ENCODE measurements at places on chromosomes 16 and 17.

GRCh38 chr17:2171702-2172076 lies 116.8 kb downstream of the HIC1 start:
- DNase-seq, result no peak

- DNase-seq, result peak; percentile 1
These were observed 23.4 kb downstream of the ACSM1 start for GRCh38 chr16:20673882-20674683.

GRCh38 chr16:63980763-63981162 lies 1141.1 kb downstream of the CDH11 start:
- no peak for DNase-seq

GRCh38 chr16:12090151-12090530 lies 113.6 kb downstream of the SNX29 start:
- no peak for DNase-seq

DNA sequence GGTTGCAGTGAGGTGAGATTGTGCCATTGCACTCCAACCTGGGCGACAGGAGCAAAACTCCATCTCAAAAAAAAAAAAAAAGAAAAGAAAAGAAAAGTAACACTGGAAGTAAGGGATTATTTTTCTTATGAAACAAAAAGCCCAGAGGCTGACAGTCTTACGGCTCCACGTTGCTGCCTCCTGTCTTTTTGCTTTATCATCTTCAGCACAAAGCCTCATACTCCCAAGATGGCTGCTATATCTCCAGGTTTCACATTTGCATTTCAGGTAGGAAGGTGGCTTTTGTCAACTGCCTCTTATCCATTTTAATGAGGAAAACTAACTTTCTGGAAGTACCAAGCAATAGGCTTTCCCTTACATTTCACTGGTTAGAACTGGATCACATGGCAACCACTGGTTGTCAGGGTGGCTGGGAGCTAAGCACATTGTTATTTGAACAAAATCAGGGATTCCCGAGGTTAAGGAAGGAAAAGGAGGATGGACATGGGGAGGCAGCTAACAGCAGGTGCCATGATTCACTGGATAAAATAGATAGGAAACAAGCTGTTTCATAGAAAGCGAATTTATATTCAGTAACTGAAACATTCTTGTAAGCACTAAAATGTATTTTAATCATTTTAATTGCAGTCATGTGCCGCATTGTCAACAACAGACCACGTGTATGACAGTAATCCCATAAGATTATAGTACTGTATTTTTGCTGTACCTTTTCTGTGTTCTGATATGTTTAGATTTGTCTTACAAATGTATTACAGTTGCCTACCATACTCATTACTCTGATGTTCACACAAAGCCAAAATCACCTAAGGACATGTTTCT lies 58.6 kb downstream of the KSR1 start:
- DNase-seq, result no peak

DNA sequence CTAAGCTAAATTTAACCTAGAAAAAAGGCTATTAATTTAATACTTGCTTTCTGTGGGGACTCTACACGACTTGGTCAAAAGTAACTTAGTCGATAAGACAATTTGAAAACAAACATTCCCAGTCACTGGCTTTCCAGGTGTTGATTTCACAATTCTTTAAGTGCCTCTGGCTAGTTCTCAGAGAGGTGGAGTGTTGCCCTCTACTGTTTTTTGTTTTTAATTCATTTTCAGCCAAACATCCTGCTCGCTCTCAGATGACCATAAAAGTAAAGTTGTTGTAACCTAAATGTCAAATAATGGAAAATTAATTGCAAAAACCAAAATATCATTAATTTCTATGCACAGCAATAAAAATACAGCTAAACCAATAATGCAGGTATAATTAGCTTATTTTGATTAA lies 107.1 kb downstream of the MYO1D start:
- no peak for DNase-seq

- DNase-seq, result no peak
These were observed 580 bp downstream of the RANGRF start for GRCh38 chr17:8289103-8289397.

GRCh38 chr16:4169415-4169814 lies 53.2 kb upstream of the ADCY9 start:
- no peak for DNase-seq

DNA sequence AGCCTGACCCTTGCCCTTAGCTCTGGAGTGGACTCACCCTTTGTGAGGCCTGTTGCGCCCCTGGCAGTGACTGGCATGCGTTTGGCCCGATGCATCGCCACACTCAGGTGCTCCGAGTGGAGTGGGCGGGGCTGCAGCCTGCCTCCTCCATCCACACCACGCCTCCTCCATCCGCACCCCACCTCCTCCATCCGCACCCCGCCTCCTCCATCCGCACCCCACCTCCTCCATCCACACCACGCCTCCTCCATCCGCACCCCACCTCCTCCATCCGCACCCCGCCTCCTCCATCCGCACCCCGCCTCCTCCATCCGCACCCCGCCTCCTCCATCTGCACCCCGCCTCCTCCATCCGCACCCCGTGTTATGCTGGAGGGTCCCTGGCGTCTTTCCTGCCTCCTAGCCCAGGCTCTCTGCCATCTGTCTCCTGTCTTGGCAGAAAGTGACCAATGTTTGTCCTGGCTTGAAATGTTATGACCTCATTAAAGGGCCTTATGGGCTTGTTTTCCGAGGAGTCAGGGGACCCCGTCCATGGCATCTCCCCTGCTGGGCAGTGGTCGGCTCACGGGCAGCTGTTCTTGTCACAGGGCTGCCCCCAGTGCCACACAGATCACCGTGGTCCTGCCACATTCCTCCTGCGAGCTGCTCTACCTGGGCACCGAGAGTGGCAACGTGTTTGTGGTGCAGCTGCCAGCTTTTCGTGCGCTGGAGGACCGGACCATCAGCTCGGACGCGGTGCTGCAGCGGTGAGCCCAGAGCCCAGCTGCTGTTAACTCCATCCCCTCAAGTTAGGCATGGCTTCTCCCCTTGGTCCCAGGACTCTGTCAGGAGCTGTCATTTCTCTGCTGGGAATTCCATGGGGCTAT lies 28.7 kb upstream of the MYO15B start:
- no peak for DNase-seq

DNA sequence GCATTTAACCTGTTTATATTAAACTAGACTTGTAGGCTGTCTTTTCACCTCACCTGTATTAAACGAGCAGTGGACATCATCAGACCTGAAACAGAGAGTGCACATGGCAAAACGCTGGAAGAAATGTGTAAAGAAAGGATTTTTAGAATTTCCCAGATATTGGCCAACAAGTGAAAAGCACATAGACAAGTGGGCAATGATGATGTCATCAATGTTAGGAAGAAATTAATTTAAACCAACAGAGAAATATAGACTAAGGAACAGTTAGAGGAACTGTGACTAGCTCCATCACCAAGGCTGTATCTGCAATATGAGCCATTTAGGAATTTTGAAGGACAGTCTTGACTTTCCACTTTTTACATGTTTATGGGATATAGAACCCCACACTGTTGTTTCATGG lies 67.1 kb upstream of the SLC12A3 start:
- DNase-seq, result no peak

DNA sequence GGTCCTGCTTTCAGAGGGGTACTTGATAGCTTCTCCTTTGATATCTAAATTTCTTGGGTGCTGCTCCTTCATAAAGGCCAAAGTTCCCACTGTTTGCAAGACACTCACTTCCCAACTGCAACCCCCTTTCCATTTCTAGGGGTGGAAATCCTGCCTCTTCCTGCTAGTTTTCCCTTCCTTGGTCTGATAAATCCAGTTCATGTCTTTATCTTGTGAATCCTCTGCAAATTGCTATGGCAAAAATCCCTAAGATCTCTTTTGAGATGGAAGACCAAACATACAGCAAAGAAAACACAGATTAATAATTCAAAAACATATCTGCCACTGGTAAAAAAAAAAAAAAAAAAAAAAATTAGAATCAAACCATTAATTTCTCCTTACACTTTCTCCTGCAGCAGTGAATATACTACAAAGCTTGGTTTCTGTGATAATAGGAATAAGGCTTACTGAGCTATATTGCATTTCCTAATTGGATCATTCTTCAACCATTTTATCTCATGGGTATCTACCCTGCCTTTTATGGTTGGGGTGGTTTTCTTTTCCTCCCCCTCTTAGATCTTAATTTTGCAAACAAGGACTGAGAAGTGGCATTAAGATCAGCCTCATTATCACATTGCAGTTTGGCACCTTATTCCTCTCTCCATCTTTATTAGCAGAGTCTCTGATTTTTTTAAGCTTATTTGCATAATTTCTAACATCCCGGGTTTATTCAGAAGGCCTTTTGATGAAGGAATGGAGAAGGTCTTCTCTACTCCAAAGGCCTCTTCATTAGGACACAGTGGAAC lies 439.1 kb downstream of the XYLT1 start:
- DNase-seq, result no peak

GRCh38 chr16:17018585-17018939 lies 452.2 kb downstream of the XYLT1 start:
- no peak for DNase-seq

DNA sequence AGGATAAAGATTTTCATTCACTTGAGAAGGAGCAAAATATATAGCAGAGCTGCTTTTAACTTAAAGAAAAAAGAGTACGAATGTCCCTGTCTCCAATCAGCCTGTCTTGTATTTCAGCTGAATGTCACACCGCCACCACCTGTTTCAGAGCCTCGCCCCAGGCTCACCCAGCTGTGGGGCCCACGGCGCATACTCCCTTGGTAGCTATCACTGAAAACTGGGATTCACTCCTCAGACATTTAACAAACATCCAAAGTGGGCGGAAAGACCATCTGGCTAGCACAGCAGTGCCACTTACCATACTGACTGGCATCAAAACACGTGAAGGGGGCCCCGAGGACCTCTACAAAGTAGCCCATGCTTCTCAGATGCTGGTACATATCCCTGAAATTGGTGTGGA lies 25.4 kb upstream of the SLC38A8 start:
- DNase-seq, result no peak

- no peak for DNase-seq
These were observed 701.1 kb downstream of the WWOX start for GRCh38 chr16:78800523-78800922.
